ENCODE measurements at places on chromosomes 2 and 18. TPM values are rescaled to one million over a fixed set of nuclear protein-coding genes. Genes with fewer than 3 reads are reported as not detected.

Gene GKN1
- total RNA-seq: not detected

Gene FOXD4L1
- not detected for total RNA-seq

Gene SERPINB12
- total RNA-seq: 0.12 TPM

Gene SNRPD1
- total RNA-seq: 8.6 TPM

Gene SERPINB13
- total RNA-seq: not detected

Gene HNRNPA3
- 20.7 TPM for total RNA-seq

Gene CD8A
- not detected for total RNA-seq

Gene DTNA
- total RNA-seq: 16.1 TPM

Gene SERPINB4
- total RNA-seq: not detected

Gene NEB
- 0.12 TPM for total RNA-seq

Gene SLC23A3
- total RNA-seq: 0.12 TPM

Gene GPR35
- 0.82 TPM for total RNA-seq

Gene CD226
- total RNA-seq: 0.82 TPM

Gene GAD1
- not detected for total RNA-seq

Gene LIPG
- total RNA-seq: 5.6 TPM

Gene ARHGAP25
- total RNA-seq: 1.8 TPM

Gene KHK
- 0.12 TPM for total RNA-seq

Gene UGT1A8
- not detected for total RNA-seq

Gene CFAP221
- not detected for total RNA-seq

Gene GPR75
- total RNA-seq: 0.77 TPM

Gene WDR35
- total RNA-seq: 3.4 TPM

Gene HJURP
- 4.9 TPM for total RNA-seq

Gene NFE2L2
- 81.2 TPM for total RNA-seq

Gene APCDD1
- 13.3 TPM for total RNA-seq

Gene CERKL
- not detected for total RNA-seq

Gene HTR2B
- 8.0 TPM for total RNA-seq

Gene ZNF892
- 2.8 TPM for total RNA-seq

Measured in pericardium fibroblast (primary cell).